ENCODE measurements at places on chromosomes 3 and 15. TPM values are rescaled to one million over a fixed set of nuclear protein-coding genes. Genes with fewer than 3 reads are reported as not detected.

Gene SPINK8
- total RNA-seq: not detected

Gene PRR20G
- not detected for total RNA-seq

Gene FBXL2
- not detected for total RNA-seq

Gene PLA1A
- total RNA-seq: not detected

Gene GP5
- 6.3 TPM for total RNA-seq

Gene NCEH1
- total RNA-seq: 3.6 TPM

Gene CPNE9
- 0.19 TPM for total RNA-seq

Gene PAK2
- 62.7 TPM for total RNA-seq

Gene CSTA
- total RNA-seq: not detected

Gene ZIC1
- total RNA-seq: not detected
